T-helper 1 cell (primary cell): ENCODE measurements at places on chromosomes 7 and 10.

DNA sequence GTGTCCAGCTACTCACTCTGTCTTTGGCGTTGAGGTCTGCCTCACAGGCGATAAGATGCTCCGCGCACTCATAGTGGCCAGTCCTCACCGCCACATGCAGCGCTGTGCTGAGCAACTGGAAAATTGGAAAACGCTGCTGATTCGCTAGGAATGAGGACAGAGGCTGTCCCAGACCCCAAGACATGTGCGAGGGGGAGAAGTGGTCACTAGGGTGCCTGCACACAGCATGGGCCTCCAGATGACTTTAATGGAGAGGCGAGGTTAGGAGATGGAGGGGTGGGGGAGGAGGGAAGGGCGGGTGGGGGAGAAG, 5.2 kb downstream of the ANKRD1 start:
- no peak for DNase-seq

DNA sequence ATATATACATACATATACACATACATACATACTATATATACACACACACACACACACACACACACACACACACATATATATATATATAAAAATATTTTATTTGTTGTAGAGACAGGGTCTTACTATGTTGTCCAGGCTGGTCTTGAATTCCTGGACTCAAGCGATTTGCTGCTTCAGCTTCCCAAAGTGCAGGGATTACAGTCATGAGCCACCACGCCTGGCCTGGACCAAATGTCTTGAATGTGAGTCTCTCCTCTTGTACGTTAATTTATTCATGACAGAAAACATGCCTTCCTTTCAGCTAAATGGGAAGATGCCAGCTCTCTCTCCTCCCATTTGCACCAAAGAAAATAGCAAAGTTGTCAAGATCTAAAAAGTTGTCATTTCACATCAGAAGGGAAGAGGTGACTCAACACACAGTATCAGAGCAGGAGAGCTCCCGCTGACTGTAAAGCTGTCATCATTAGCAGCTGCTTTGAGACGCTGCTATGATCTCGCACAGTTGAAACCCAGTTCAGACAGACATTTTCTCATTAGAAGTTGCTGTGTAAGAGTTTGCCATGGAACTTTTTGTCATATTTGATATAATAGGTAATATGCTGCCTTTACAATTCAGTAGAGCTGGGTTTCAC, 224.3 kb downstream of the SFMBT2 start:
- no peak for DNase-seq

GRCh38 chr7:137488038-137488437, 144.5 kb upstream of the PTN start:
- no peak for DNase-seq

- no peak for DNase-seq
Measured at GRCh38 chr10:79107736-79108264, 39.0 kb downstream of the ZMIZ1 start.

- no peak for DNase-seq
Measured at GRCh38 chr10:35626971-35627507, 15.1 kb downstream of the FZD8 start.

DNA sequence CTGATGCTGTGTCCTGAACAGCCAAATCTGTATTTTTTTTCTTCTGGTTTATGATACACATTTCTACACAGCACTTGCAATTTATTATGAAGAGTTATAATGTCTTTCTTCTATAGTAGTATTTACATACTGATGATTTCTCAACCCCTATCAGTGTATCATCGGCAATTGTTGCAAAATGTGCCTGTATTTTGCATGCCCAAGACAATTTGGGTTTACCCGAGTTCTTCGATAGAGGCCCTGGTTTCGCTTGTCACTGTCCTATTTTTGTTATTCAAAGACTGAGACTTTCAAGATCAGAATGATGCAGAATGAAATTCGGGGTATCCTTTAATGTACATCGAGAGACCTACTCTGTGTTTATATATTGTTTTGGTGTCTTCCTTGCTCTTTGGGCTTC, 184.5 kb upstream of the PRSS58 start:
- no peak for DNase-seq

DNA sequence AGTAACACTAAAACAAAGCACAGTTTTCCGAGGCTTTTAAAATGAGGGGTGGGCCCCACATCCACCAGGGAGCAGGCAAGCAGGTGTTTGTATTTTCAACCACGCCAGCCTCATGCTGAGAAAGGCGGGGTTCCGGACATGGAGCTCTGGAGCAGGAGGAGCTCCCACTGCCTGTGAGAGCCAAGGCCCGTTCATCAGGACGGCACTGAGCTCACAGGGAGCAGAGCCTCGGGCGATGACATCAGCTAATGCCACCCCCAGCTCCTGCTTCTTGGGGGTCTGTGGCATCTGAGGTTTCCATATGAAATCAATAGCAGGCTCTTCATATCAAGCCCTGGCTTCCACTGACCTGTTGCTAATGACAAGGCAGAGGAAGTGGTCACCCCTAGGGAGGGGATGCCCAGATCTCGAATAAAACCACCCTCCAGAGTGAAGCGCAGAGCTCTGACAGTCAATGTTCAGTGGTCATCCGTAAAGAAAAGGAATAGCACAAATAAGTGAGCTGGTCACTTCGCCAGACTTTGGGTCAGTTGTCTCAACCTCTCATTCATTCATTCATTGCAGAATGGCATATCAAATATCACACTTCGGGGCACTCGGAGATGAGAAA, 89.1 kb downstream of the TNS3 start:
- no peak for DNase-seq

DNA sequence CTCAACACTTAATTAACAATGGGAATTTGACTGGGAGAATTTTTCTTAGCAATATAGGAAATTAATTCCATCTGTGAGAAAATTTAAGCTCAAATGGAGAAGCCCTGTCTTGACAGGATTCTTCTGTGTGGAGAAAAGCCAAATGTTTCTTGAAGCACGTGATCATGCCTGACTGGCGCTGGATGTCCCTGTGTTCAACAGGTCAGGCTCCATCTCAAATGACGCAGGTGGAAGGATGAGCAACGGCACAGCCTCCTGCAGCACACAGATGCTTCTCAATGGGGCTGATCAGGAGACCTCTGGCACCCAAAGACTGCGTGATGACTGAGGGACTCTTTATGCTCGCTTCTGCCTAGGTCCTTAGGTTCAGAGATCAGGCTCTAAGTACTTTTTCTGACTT, 143.8 kb downstream of the RSU1 start:
- no peak for DNase-seq

DNA sequence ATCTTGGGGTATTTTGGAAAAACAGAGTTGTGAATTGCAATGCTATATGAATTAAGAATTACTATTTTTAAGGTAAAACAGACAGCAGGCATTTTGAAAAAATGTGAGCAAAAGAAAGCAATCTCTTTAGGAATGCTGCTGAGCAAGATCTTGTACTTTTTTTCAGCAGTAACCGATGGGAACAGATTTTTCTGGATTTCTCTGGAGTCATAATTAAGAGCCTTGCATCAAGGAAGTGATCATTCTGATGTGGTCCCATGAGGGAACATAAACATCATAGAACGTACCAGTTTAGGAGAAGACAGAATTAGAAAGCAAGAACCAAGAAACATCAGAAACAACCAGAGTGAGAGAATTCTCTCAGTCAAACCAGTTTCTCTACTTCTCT, 157.0 kb upstream of the AGR3 start:
- DNase-seq = no peak

- DNase-seq = no peak
Measured at GRCh38 chr10:43045631-43046287, 31.1 kb upstream of the RET start.
